ENCODE measurements at places on chromosomes 6 and 20. TPM values are rescaled to one million over a fixed set of nuclear protein-coding genes. Genes with fewer than 3 reads are reported as not detected.
A peak's percentile ranks its signal among the peaks of the same experiment; 100 is the strongest.

DNA sequence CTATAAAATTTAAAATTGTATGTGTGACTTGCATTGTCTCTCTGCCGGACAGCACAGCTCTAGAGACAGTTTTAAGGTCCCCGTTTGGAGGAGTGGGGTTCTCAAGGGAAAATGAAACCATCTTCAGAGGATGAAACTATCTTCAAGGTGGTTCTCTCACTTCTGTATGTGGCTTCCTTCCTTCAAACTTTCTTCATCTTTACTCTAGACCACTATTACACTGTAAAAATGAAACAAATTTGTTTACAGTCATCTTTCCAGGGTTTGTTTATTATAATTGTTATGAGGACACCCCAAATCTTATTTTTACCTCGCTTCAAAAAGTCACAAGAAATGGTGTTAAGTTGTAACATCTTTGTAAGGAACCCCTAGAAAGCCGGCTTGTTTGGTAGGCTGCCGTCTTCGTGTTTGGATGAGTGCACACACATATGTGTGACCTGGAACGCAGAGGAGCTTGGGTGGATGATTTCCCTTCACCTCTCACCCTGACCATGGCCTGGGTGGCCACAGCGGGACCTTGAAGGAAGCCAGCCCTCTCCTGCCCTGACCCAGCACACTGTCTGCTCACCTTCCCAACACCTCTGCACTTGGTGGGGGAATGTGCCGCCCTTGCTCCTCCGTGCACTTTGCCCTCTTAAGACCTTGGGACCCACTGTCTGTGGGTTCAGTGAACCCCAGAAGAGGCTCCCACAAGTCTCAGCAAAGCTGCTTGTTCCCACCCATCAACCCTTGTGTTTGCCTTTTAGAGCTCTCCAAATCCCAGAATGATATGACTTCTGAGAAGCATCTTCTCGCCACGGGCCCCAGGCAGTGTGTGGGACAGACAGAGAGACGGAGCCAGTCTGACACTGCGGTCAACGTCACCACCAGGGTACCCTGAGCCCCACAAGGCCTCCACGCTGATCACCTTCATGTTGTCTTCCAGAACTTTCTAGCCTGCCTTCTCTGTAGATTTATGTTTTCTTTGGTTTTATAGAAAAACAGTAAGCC lies 67.8 kb downstream of the SYTL3 start:
- no peak for DNase-seq

GRCh38 chr6:26543953-26544352 lies 5.8 kb downstream of the HMGN4 start:
- DNase-seq: peak; percentile 57

DNA sequence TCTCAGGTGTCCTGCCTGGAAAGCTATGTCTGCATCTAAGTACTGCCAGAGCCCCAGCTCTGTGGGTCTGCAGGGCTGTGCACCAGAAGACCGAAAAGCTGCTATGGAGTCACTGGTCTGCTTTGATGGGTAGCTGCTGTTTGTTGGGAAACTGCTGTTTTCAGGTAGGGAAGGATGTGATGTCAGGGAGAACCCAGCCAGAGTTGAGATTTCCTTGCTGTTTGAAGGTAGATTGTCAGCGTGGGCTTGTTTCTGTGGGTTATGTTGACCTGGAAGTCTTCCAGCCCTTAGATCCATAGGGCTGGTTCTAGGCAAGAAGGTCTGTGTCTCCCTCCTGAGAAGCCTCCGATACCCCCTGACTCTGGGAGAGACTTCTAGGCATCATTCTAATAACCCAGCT lies 12.2 kb upstream of the SHLD1 start:
- DNase-seq: no peak

DNA sequence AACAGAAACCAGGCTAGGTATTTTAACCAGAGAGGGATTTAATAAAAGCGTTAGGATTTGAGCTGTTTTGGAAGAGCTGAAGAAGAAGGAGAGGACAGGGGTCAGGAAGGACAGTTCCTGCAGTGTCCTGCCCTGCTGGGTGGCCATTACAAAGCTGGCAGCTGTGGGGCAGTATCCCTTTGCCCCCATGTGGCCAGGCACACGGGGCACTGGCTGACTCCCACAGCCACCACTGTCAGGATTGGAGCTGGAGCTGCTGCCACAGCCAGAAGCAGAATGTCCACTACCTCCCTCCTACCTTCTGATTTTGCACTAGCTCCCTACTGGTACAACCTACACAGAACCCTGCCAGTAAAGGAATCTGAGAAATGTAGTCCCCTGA lies 46.5 kb downstream of the SLC22A3 start:
- no peak for DNase-seq

DNA sequence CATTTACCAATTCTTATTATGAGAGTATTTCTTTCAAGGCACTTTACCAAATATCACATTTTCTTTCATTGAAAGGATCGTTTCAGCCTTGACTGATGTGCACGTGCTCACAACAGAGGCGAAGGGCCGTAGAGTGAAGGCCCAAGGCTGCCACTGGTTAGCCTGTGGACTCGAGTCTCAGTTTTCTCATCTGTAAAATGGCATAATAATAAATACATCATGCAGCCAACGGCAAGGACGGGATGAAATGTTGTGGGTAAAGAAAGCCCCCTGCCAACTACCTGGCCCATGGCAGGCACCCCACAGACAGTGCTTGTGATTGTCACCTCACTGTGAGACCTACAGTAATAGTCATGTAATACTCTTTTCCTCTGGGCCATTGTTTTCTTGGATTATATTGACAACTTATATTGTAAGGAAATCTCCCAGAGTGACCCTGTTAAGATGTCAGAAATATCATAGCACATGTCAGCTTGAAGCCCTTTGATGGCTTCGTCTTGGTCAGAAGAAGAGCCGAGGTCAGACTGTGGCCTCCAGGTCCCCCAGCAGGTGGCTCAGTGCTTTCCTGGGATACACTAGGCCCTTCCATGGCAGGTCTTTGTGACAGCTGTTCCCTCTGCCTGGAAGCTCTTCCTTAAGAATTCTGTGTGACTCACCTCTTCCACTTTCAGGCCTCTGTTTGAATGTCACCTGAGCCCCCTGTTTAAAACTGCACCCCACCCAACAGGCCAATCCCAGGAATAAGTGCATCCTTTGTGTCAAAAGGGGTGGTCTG lies 36.3 kb downstream of the FAM50B start:
- no peak for DNase-seq

- no peak for DNase-seq
These were observed 60.7 kb upstream of the BTN3A2 start for GRCh38 chr6:26304213-26304796.

- no peak for DNase-seq
These were observed 43.7 kb upstream of the GABRR1 start for GRCh38 chr6:89260832-89261231.

DNA sequence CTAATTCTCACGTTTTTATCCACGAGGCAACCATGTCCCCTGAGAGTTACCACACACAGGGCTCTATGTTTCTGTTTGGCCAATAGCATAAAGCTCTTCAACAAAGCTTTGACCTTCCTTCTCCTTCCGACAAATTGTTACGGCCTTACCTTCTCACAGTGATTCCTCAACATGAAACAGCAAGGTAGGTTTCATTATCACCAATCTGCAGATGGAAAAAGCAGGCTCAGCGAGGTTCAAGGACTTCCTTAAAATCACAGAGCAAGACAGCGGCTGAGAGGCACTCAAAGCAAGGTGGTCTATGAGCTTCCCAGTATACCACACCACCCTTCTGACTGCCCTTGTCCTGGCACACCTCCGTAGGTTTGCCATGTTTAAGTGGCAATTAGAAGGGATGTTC lies 360.0 kb downstream of the CD83 start:
- DNase-seq: no peak

- DNase-seq: no peak
These were observed at the start of gene RIPPLY2 for GRCh38 chr6:83853178-83854000. Gene RIPPLY2 (plus strand): TSS chr6:83853360. CDS start chr6:83853417, 57 bp downstream.

DNA sequence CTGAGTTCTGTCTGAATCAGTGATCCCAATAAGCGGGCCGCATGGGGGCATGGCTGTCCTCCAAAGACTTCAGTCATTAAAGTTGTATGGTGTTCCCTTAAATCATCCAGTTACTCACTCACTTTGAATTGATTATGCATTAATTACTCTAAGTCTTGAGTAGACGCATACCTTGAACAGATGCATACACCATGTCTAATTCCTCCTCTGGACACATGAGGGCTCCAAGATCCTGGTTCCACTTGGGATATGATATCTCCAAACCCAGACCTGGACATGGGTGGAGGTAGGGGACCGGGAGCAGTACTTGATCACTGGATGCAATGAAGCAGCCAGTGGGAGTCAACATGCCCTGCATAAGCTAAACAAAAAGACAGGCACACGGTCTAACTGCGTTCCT lies 204.5 kb downstream of the FNDC1 start:
- no peak for DNase-seq

GRCh38 chr20:10864076-10864672 lies 190.4 kb upstream of the JAG1 start:
- peak; percentile 2 for DNase-seq

GRCh38 chr6:1577896-1578745 lies 31.6 kb upstream of the FOXC1 start:
- no peak for DNase-seq

GRCh38 chr6:170445487-170445886 lies 107.6 kb downstream of the PSMB1 start:
- DNase-seq: no peak

- DNase-seq: no peak
These were observed 18.7 kb downstream of the MAVS start for GRCh38 chr20:3865152-3865886.

DNA sequence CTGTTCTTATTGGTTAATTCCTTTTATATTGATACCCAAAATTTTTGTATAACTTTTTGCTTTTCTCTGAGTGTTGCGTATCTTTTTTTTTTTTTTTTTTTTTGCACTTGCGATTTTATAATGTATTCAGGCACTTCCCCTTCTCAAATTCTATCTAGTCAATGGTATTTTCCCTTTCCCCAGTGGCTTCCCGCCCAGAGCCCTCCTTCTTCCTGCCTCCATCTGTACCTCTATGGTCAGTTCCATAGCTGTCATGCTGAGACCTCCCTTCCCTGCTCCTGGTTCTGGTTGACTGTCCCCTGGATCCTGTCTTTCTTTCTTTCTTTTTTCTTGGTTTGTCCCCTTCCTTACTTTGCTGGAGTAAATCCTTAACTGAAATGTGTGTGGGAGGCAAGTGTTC lies 94.7 kb downstream of the RNF144B start:
- no peak for DNase-seq

- peak; percentile 81 for DNase-seq
These were observed 1.3 kb downstream of the RNF24 start for GRCh38 chr20:4014031-4014474.

DNA sequence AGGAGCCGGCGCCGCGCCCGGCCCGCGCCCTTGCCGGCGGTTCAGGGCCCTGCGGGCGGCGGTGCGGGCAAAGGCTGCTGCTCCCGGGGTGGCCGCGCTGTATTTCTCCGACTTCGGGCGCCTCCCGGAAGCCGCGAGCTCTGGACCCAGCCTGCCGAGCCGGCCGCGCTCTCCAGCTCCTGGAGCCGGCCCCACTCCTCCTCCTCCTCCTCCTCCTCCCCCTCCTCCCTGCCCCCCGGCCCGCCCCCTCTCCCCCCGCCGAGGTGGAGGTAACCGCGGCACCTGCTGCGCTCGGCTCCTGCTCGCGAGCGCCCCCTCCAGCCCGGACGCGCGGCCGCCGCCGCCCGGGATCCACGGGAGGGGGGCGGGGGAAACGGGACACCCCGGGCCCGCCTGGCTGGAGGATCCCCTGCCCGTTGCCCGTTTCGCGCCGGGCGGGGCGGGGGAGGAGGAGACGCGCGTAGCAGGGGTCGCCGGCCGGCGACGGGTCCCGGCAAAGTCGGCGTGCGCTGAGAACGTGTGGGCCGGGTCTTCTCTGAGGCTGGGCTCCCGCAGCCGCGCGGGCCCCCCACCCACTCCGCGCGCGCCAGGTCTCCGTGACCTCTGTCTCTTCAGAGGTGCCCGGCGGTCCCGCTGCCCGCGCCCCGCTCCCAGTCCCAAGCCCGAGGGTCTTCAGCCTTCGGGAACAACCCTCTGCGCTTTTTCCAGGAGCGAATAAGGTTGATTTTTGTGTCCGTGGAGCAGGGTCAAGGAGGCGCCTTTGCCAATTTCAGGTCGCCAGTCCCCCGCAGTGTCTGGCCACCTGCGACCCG lies at the start of gene SLC22A23:
Gene SLC22A23, minus strand, starts transcription at position 153 of the 812 bp plus-strand sequence. CDS start 491 bp downstream, outside the sequence.
- DNase-seq: peak; percentile 51

DNA sequence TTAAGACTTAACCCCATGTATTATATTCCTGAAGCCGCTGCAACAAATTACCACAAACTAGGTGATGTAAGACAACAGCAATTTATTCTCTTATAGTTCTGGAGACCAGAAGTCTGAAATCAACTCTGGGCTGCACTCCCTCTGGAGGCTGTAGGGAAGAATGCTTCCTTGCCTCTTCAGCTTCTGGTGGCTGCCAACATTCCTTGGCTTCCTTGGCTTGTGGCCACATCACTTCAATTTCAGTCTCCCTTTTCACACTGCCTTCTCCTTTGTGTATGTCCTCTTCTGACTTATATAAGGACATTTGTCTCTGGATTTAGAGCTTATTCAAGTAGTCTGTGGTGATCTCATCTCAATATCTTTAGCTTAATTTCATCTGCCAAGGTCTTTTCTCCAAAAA lies 141.6 kb downstream of the DHX35 start:
- no peak for DNase-seq

DNA sequence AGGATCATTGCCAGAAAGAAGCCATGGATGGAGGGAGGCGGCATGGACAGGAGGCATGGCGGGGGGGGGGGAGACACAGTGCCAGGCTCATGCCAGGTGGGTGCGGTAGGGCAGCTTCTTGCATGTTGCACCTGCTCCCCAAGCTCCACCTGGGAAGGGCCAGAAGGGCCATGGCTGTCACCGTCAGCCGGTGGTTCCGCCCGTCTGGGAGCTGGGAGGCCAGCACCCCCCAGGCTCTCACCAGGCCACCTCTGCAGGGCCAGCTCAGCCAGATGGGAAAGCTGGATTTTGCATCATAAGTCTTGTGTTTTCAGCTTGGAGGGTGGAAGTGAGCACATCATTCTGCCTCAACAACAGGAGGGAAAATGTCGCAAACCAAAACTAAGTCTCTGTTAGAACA lies 404.7 kb downstream of the TAF4 start:
- no peak for DNase-seq

GRCh38 chr20:49906101-49906604 lies 9.2 kb downstream of the SPATA2 start:
- no peak for DNase-seq

BNIP5 gene
- total RNA-seq: not detected

ATP6V1G2 gene
- total RNA-seq: 34.9 TPM

PPIL6 gene
- not detected for total RNA-seq

HLA-DMA gene
- total RNA-seq: 325 TPM

APCDD1L gene
- not detected for total RNA-seq

HDGFL1 gene
- total RNA-seq: not detected

CD83 gene
- 3.9 TPM for total RNA-seq

KHDC1L gene
- total RNA-seq: 5.8 TPM

CD93 gene
- not detected for total RNA-seq

All from Karpas-422 (cell line).